Endothelial cell of umbilical vein (primary cell): ENCODE measurements at places on chromosomes 11 and 22. TPM values are rescaled to one million over a fixed set of nuclear protein-coding genes. Genes with fewer than 3 reads are reported as not detected.

DNA sequence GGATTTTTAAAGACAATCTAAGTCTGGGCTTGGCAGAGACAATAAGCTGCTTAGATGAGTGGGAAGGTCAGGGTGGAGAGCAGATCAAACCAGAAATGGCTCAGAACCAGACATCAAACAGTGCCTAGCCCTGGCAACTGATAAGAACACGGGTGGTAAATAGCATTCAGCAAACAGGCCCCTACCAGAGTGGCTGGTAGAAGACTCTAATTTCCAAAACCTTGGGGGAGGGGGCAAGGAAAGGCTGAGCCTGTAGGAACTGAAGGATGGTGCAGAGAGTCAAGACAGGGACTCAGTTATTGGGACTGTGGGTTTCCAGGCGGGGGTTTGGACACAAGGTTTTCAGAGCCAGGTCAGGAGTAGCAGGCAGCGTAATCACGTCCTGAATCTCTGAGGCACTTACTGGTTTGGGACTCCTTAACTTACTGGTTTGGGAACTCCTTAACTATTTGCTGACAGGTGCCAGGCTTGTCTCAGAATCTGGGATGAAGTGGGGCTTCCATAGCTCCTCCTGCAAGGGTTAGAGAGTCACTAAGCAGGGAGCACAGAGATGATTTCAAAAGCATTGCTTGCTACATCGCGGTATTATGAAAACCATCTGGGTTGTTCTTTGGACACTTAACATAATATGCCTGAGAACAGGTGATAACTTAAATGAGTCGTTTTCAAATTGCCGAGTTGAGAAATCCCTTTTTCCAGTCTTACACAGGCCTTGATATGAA, 5.7 kb upstream of the ABTB2 start:
- H3K4me1 ChIP-seq: peaks cover 3% of the 10 kb centered on the region
- H3K27me3 ChIP-seq: peaks cover 6% of the 10 kb centered on the region
- no peak overlapping the region for H3K4me3 ChIP-seq
- H3K36me3 ChIP-seq: no peaks in the 10 kb centered on the region
- H3K27ac ChIP-seq: no peak overlapping the region
- DNase-seq: no peak

- H3K27me3 ChIP-seq: no peaks in the 10 kb centered on the region
- peaks cover 9% of the 10 kb centered on the region for H3K4me1 ChIP-seq
- H3K36me3 ChIP-seq: no peaks in the 10 kb centered on the region
- H3K27ac ChIP-seq: no peak overlapping the region
These were observed 9.6 kb downstream of the DENND6B start for GRCh38 chr22:50317178-50317577.

GRCh38 chr22:38733724-38734381, 21.9 kb downstream of the SUN2 start:
- H3K4me1 ChIP-seq: no peaks in the 10 kb centered on the region
- H3K36me3 ChIP-seq: peaks cover 54% of the 10 kb centered on the region
- H3K4me3 ChIP-seq: no peak overlapping the region
- no peaks in the 10 kb centered on the region for H3K27me3 ChIP-seq
- H3K27ac ChIP-seq: no peak overlapping the region
- no peak for DNase-seq

The CSRP3 gene
- total RNA-seq: not detected in 2 replicates

GRCh38 chr11:12060385-12060985, 49.9 kb upstream of the MICAL2 start:
- no peaks in the 10 kb centered on the region for H3K4me1 ChIP-seq
- no peak for DNase-seq
- no peaks in the 10 kb centered on the region for H3K27me3 ChIP-seq
- H3K27ac ChIP-seq: no peak overlapping the region

The LMNTD2 gene
- total RNA-seq: 1.8 and 2.1 TPM in 2 replicates

- no peaks in the 10 kb centered on the region for H3K36me3 ChIP-seq
- H3K27me3 ChIP-seq: no peaks in the 10 kb centered on the region
- peaks cover 3% of the 10 kb centered on the region for H3K4me1 ChIP-seq
- H3K27ac ChIP-seq: no peak overlapping the region
- DNase-seq: no peak
- no peak overlapping the region for H3K4me3 ChIP-seq
These were observed 607.9 kb downstream of the NTM start for GRCh38 chr11:131978351-131978750.

GRCh38 chr22:24146194-24146616, 35.1 kb upstream of the SUSD2 start:
- DNase-seq: no peak
- H3K36me3 ChIP-seq: peaks cover 1% of the 10 kb centered on the region
- H3K27ac ChIP-seq: peak overlapping the region; percentile 4
- peaks cover 15% of the 10 kb centered on the region for H3K4me1 ChIP-seq
- H3K4me3 ChIP-seq: no peak overlapping the region

DNA sequence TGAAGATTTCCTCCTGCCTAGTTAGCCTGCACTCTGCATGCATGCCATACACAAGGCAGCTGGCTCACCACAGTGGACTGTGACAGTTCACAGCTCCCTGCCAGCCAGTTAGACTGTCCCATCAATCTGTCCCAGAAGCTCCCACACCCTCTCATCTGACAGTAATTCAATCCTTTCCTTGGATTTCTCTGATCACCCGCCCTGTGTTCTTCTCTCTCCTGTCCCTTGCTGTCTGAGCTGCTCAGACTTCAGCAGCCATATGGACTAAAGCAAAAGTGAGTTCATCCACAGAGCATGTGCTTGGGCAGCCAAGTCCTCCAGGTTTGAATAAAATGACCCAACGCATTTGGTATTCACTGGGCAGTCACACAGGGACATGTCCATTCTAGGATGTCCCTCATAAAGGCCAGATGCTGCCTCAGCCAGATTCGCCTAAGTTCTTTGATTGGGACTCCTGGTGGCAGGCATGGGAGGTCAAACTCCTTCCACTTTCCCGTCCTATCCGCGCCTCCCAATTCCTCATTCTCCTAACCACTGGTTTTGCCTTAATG, 54.5 kb upstream of the ZBTB44 start:
- H3K27ac ChIP-seq: no peak overlapping the region
- no peak for DNase-seq
- H3K4me3 ChIP-seq: no peak overlapping the region
- no peaks in the 10 kb centered on the region for H3K36me3 ChIP-seq
- H3K27me3 ChIP-seq: no peaks in the 10 kb centered on the region

DNA sequence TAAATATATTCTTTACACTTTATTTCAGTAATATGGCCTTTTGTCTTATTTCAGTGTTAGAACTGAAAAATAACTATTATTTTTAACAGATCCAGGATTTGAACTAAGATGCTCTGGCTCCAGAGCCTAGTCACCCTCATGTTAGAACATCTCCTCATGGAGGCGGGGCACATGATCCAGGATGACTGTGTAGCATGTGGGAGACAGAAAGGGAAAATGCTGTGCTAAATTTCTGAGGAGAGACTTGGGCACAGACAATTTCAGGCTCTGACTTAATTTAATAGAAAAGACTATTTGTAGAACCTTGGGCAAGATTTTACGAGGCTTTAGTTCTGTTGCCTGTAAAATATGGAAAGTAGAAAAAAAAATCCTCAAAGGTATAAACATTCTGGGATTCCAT, 24.1 kb downstream of the CTSC start:
- H3K27me3 ChIP-seq: no peaks in the 10 kb centered on the region
- no peak for DNase-seq
- peak overlapping the region; percentile 41 for H3K27ac ChIP-seq

GRCh38 chr22:35305525-35306070, 5.9 kb downstream of the TOM1 start:
- H3K4me3 ChIP-seq: no peak overlapping the region
- no peak for DNase-seq
- H3K36me3 ChIP-seq: no peaks in the 10 kb centered on the region
- peak overlapping the region; percentile 96 for H3K27ac ChIP-seq

DNA sequence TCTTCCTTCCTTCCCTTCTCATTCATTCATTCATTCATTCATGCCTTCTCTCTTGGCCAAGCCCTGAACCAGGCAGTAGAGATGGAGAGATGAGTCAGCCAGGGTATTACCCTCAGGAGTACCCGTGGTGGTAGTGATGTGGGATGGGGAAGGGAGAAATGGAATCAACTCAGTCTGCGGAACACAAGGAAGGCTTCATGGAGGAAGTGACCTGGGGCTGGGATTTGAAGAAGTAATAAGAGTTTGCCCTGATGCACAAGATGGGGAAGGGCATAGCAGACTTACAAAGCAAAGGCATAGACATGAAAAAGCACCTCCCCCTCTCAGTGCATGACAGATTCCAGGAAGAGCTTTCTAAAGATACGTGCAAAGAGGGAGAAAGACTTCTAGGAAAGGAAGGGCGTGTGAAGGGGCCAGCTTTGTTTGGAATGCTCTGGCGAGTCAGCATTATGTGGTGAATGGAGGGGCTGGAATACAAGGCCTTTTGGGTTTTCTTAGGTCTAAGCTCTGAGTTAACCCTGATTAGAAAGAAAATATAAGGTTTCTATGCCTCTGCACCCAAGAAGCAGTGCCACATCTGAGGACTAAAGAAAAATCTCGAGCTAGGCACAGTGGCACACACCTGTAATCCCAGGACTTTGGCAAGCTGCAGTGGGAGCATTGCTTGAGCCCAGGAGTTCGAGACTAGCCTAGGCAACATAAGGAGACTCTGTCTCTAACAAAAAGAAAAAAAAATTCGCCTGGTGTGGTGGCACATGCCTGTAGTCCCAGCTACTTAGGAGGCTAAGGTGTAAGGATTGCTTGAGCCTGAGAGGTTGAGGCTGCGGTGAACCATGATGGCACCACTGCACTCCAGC, 36.4 kb upstream of the ACER3 start:
- H3K4me3 ChIP-seq: peak overlapping the region; percentile 17
- H3K36me3 ChIP-seq: no peaks in the 10 kb centered on the region
- no peaks in the 10 kb centered on the region for H3K27me3 ChIP-seq
- peak; percentile 78 for DNase-seq

GRCh38 chr11:112118176-112118575, 31.5 kb downstream of the SDHD start:
- no peak for DNase-seq
- H3K27me3 ChIP-seq: no peaks in the 10 kb centered on the region
- no peak overlapping the region for H3K4me3 ChIP-seq
- peaks cover 22% of the 10 kb centered on the region for H3K4me1 ChIP-seq
- no peak overlapping the region for H3K27ac ChIP-seq

- H3K4me3 ChIP-seq: no peak overlapping the region
- peaks cover 9% of the 10 kb centered on the region for H3K36me3 ChIP-seq
- no peaks in the 10 kb centered on the region for H3K27me3 ChIP-seq
- no peak overlapping the region for H3K27ac ChIP-seq
- DNase-seq: no peak
These were observed 24.0 kb upstream of the TMEM191C start for GRCh38 chr22:21443057-21443734.

DNA sequence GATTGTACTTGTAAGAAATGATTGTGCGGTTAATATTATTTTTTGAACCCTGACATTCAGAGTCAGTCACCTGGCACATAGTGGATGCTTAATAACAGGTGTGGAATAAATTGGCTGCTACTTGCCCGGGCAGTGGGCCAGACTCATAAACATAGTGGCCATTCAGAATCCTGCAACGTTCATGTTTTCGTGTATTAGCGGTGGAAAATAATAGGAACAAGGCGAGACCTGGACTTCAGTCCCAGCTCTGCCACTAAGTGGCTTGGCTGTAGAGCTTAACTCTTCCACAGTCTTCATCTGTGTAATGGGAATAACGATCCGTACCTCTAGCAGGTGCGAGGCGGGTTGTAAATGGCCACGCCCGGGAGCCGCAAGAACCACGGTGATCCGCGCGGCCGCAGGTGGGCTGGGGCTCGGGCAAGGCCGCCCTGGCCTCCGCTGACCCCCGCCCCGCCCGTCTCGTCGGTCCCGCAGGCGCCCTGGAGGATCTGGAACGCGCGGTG, 761 bp upstream of the TMEM25 start:
- H3K36me3 ChIP-seq: no peaks in the 10 kb centered on the region
- H3K27me3 ChIP-seq: no peaks in the 10 kb centered on the region
- peak overlapping the region; percentile 78 for H3K4me3 ChIP-seq
- no peak overlapping the region for H3K27ac ChIP-seq
- DNase-seq: peak; percentile 53

DNA sequence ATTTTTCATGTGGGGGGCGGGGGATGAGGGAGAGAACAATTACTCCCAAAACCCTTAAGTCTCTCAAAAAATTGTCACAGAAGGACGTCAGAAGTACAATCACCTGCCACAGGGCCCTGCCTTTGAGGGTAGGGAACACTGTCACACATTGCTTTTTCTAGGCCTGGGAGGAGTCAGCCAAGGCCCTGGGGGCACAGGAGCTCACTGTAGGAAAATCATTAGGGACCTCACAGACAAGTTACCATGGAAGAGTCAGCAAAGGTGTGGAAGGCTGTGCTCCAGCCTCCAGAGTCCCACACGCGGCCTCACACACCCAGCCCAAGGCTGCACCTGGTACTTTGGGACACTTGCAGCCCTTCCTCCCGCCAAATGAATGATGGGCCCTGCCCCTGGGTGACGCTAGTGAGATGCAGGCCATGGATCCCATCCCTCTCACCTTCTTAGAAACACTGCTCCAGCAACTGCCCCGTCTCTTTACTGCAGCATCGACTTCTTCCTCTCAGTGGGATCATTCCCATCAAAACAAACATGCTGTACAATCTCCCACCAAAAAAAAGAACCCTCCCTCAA, 3.3 kb downstream of the PLEKHA7 start:
- H3K4me1 ChIP-seq: peaks cover 8% of the 10 kb centered on the region
- no peaks in the 10 kb centered on the region for H3K27me3 ChIP-seq
- H3K4me3 ChIP-seq: no peak overlapping the region
- no peak overlapping the region for H3K27ac ChIP-seq
- DNase-seq: no peak

DNA sequence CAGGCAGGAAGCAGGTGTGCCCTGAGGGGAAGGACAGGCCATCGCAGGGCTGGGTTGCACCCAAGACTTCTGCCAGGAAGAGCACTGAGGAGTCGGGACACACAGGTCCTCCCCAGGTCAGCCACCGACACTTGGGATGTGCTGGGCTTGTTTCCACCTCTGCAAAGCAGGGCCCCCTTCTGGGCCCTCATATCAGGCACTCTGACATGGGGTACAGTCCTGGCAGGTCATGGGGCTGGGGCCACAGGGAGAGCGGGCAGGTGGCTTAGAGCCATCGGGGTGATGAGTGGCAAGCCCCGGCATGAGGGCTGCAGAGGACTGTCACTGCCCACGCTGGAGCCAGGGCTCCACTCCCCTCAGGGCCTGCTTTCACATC, 7.9 kb upstream of the ADORA2A start:
- peaks cover 32% of the 10 kb centered on the region for H3K4me1 ChIP-seq
- H3K36me3 ChIP-seq: peaks cover 13% of the 10 kb centered on the region
- DNase-seq: no peak
- peak overlapping the region; percentile 79 for H3K27ac ChIP-seq
